ENCODE measurements at places on chromosomes 12 and 14.
A peak's percentile ranks its signal among the peaks of the same experiment; 100 is the strongest.

- no peak for DNase-seq
These were observed 46.0 kb upstream of the ESRRB start for GRCh38 chr14:76329951-76330350.

DNA sequence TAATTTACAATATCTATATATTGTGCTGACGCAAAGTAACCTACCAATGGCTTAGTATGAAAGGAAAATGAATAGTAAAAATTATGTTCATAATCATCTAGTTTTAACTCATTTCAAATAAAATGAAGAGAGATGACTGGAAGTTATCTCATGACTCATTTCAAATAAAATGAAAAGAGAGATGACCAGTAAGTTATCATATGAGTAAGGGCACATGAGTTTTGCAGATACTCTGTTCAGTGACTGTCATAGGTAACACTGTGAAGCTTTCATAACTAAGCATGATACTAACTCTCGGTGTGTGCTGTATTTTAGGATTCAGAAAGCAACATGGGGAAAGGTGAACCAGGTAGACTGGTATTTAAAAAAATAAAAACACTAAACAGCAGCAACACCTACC lies 364.5 kb upstream of the DIO2 start:
- no peak for DNase-seq

DNA sequence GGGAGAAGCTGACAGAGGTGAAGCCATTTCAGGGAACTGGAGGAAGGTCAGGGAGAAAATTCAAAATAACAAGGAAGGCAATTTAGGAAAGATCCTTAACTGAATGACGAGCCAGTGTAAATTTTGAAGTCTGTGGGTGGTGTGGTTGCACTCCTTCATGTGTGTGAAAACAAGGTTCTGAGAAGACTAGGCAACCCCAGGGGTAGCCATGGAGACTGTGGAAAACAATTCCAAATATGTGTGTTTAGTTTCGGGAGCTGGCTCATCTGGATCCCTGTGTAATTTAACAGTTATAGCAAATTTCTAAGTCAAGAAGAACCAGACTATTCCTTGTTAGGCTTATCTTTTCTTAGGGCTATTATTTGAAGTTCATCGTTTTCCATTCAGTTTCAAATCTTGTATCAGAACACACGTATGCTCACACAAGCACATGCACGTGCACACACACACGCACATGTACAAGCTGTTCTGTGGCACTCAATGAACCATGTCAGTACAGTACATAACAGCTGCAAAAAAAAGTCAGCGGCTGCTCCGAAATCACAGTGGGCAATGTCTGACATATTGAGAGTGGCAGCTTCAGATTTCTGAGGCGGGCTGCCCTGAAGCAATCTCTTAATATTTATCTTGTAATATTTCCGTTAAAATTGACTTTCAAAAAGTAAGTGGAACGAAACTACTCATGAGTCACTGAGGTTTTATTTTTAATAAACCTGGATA lies 411.2 kb downstream of the AEBP2 start:
- no peak for DNase-seq

- no peak for DNase-seq
These were observed 131.8 kb upstream of the MAP1LC3B2 start for GRCh38 chr12:116427200-116427930.

DNA sequence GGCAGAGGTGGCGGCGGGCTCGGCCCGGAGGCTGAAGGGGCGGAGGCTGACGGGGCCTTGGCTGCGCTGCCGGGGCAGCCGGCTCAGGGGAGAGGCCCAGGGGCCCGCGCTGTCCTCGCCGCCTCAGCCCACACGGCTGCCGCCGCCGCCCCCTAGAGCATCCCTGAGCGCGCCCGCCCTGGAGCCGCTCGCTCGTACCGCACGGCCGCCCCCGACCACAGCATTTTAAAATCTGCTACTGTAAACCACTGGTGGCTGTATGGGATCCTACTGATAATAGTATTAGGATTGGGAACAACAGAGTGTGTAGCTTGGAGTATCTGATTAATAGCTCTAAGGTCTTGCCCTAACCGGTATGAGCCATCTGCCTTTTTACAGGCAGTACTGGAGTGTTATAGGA lies 22.2 kb upstream of the EDDM3A start:
- DNase-seq, result no peak

GRCh38 chr12:51368640-51369517 lies 22.3 kb downstream of the GALNT6 start:
- DNase-seq, result peak; percentile 40

DNA sequence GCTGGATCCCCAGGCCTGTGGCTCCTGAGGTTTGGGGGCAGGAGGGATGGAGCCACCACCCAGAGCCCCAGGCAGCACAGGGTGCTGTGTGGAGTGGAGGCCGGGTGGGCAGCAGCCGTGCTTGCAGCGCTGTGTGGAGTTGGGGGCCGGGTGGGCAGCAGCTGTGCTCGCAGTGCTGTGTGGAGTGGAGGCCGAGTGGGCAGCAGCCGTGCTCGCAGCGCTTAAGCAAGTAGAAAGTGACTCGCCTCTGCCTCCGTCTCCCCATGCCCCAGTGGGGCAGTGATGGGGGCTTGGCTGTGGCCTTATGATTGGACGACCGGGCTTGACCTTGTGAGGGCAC lies 10.3 kb downstream of the CEP170B start:
- DNase-seq, result no peak

- DNase-seq, result no peak
These were observed 374.3 kb downstream of the C12orf75 start for GRCh38 chr12:105704787-105705186.

GRCh38 chr14:49691031-49691430 lies 1.9 kb upstream of the KLHDC1 start:
- DNase-seq, result no peak

GRCh38 chr12:56725723-56726102 lies 614 bp upstream of the NACA start:
- DNase-seq, result no peak

GRCh38 chr12:90677552-90677951 lies 277.4 kb downstream of the CCER1 start:
- DNase-seq, result no peak

GRCh38 chr14:70856851-70857495 lies 47.7 kb upstream of the MAP3K9 start:
- no peak for DNase-seq
